ENCODE measurements at places on chromosomes 12 and 14.

DNA sequence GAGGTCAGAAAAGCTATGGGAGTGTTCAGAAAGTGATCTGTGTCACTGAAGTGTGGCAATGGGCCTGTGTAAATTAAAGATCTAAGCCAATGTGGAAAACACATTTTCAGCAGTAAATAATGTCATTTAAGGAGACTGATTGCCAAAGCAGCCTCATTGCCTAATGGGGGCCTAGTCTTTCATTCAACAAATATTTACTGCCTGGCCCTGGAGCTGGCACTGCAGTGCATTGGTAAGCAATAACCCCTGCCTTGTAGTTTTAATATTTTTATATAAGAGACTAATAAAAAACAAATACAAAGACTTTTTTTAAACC is 326.6 kb downstream of the BTG1 start:
- no peak for DNase-seq

GRCh38 chr14:24938593-24938992 is 111.4 kb downstream of the STXBP6 start:
- DNase-seq = no peak

DNA sequence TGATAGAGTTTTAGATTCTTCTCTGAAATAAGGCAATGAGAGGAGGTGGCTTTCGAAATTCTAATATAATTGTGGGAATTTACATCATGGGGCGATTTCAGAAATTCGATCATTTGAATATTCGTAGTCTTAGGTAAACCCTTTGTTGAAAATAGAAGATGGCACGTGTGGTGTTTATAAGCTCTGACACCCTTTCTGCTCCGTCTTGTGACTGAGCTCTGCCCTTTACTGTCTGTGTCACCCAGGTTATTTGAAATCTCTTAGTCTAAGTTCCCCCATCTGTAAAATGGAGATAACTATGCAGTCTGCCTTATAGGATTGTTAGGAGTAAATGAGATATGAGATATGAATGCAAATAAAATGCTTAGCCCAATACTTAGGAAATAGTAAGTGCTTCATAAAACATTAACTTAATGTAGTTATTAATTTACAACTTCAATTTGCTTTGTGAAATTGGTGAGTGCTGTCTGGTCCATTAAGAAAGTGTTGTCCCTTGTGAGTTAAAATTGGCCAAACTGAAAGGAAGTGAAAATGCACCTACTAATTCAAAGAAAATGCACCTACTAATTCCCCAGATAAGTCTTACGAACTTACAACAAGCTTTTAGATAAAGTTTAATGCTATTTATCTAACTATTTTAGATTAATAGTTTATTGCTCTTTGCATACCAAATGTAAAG is 1.5 kb downstream of the BMAL2 start:
- DNase-seq = no peak

GRCh38 chr12:31662176-31662849 is 2.8 kb downstream of the ETFBKMT start:
- DNase-seq = no peak

- no peak for DNase-seq
Observed at GRCh38 chr12:40643506-40643905, 48.7 kb upstream of the CNTN1 start.

GRCh38 chr12:27840229-27840999 is 60.4 kb upstream of the MANSC4 start:
- no peak for DNase-seq

- DNase-seq = no peak
Observed at GRCh38 chr12:84842406-84843013, 70.1 kb downstream of the SLC6A15 start.

GRCh38 chr12:99455350-99456035 is 192.1 kb upstream of the GARIN6 start:
- no peak for DNase-seq

- DNase-seq = no peak
Observed at GRCh38 chr14:96616161-96616721, 114.1 kb downstream of the PAPOLA start.

DNA sequence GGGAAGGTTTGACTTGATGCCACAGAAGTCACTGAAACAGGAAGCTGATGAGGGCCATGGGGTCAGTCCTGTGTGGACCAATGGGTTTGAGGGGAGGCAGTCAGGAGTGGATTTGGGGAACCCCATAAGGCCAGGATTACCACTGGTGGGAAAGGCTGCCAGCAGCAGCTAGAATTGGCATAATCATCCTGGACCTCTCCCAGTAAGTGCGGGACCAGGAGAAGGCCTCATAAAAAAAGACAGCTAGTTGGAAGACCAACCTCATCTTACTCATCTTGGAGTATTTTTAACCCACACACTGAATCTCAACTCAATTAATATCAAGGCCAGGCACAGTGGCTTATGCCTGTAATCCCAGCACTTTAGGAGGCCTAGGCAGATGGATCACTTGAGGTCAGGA is 22.7 kb downstream of the TBX3 start:
- DNase-seq = no peak

DNA sequence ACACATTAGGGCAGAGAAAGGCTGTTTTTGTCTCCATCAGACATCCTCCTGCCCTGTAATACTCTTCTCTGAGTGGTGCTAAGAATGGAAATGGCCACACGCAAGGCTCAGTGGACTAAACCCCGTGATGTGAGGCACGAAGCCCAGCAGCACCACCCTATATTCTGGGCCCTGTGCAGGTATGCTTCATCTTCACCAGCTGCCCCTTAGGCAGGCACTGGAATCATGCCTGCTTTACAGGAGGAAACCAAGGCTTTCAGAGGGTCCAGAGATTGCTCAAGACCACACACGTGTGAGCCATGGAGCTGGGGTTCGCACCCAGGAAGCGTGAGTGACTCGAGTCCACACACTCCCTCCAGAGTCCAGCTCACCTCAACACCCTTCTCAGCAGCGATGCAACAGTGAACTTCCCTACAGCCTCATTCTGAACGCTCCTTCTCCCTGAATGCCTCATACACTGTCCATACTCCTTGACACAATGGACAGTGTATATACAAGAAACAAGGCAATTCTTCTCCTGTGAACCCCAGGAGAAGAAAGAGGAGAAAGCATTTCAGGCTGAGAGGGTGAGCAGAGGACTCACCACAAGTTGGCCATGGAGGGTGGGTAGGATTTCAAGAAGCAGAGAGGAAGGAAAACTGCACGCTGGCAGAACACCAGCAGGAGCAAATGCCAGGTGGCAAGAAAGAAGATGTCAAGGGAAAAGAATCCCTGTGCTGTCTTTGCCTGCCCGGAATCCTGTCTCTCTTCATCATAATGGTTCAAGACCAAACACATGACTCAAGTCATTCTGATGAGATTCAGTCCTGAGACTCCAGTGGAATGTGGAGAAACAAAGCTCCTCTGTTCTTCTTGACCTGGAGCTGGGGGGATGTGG is 39.1 kb downstream of the NT5DC3 start:
- DNase-seq = no peak

DNA sequence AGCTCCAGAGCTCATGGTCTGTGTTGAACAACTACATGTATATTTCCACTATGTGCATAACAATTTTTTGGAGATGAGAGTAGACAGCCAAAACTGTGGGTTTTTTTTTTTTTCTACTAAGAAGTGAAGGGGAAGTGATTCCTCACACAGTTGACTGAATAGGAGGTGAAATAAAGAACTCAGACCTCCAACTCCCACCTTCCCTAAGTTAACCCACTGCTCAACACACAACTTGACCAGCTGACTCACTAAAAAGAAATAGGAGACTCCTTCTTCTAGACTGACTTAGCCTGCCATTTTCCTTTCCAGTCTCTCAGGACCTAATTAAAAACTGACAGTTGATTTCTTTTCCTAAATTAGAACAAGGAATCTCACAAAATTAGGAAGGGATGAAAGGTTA is 1.7 kb downstream of the M6PR start:
- DNase-seq = no peak

GRCh38 chr14:85444635-85445034 is 85.3 kb upstream of the FLRT2 start:
- no peak for DNase-seq

GRCh38 chr12:24678436-24678835 is 270.5 kb downstream of the BCAT1 start:
- DNase-seq = no peak

GRCh38 chr14:75822522-75823141 is 159.2 kb downstream of the TGFB3 start:
- no peak for DNase-seq

- DNase-seq = no peak
Observed at GRCh38 chr12:119631930-119632678, 35.8 kb upstream of the PRKAB1 start.

GRCh38 chr12:120928864-120929652 is 24.9 kb upstream of the SPPL3 start:
- DNase-seq = no peak

GRCh38 chr14:75380656-75381055 is 47.2 kb upstream of the JDP2 start:
- no peak for DNase-seq

GRCh38 chr14:63055631-63056030 is 10.4 kb upstream of the KCNH5 start:
- DNase-seq = no peak

- no peak for DNase-seq
Observed at GRCh38 chr12:94404854-94405253, 54.8 kb downstream of the CEP83 start.
